Osteoblast (primary cell): ENCODE measurements at places on chromosomes 16 and 17. TPM values are rescaled to one million over a fixed set of nuclear protein-coding genes. Genes with fewer than 3 reads are reported as not detected.
A peak's percentile ranks its signal among the peaks of the same experiment; 100 is the strongest.

The SLC12A3 gene
- not detected in 2 replicates for total RNA-seq

The MT1F gene
- 2.1 and 3.3 TPM in 2 replicates for total RNA-seq

The SDR42E2 gene
- not detected in 2 replicates for total RNA-seq

- peak; percentile 42 for DNase-seq
Observed at GRCh38 chr17:37234106-37234505, 141.7 kb upstream of the C17orf78 start.

DNA sequence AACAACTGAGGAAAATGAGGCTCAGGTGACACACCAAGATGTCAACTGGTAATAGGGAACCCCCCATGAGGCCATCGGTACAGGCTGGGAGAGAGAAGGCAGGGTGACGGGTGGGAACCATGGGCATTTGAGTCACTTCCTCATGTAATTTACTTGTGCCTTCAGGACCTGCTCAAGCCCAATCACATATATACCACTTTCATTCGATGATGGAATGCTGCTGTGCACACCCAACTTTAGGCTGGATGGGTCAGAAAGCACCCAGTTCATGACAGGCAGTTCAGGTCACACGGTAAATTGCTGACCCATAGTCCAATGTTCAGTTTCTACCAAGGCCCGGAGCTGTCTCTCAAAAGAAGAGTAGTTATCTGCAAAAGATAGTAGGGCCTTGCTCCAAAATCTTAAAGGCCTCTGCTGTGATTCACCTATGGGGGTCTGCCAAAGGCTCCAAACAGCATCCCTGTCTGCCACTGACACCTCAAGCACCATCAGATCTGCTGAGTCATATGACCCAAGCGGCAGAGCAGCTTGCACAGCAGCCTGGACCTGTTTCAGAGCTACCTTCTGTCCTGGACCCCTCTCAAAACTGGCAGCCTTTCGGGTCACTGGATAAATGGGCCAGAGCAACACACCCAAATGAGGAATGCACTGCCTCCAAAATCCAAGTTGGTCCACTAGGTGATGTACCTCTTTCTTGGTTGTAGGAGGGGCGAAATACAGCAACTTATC, 24.7 kb downstream of the ZZEF1 start:
- no peak for DNase-seq
